Neuronal stem cell (in vitro differentiated cells): ENCODE measurements at places on chromosomes 7 and 10.

GRCh38 chr10:99654390-99655175 is 4.7 kb upstream of the ENTPD7 start:
- H3K4me1 ChIP-seq = peaks cover 2% of the 10 kb centered on the region
- H3K36me3 ChIP-seq = no peaks in the 10 kb centered on the region
- no peak overlapping the region for H3K27ac ChIP-seq
- H3K4me3 ChIP-seq = no peak overlapping the region

DNA sequence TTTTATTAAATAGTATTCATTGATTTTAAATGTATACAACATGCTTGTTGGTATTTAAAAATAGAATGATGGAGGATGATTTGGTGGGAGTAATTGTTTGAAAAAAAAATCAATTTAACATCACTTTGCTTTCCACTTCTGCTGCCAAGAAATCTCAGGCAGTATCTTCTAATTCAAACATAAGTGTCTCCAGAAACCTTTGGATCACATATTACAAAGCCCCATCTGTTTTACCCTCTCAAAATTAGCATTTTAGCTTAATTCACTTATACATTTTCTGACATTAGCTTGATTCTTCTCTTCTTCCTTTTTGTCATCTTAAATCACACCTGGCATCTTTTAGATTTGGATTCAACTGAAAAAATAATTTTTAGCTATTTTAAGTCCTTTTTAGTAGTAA is 72.9 kb upstream of the KMT2C start:
- H3K27ac ChIP-seq = no peak overlapping the region
- H3K4me1 ChIP-seq = no peaks in the 10 kb centered on the region
- no peak overlapping the region for H3K4me3 ChIP-seq
- no peaks in the 10 kb centered on the region for H3K36me3 ChIP-seq
- DNase-seq = no peak
- no peaks in the 10 kb centered on the region for H3K27me3 ChIP-seq

DNA sequence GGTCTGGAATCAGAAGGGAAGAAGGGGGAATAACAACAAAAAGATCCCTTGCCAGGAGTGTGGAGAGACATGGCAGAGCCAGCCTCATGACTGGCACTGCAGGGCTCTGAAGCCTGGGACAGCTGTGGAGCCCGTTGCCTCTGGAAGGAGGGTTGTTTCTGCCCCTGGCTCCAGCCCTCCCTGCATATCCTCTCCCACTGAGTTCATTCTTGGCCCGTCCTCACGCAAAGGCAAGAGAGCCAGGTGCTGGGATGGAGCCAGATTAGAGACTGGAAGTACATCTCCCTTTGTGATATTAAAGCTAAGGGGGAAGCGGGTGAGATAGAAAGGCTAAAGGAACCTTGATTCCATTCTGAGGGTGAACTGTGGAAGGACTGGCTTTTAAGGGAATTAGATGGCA is 141.5 kb upstream of the NPVF start:
- no peaks in the 10 kb centered on the region for H3K27me3 ChIP-seq
- H3K4me1 ChIP-seq = no peaks in the 10 kb centered on the region
- no peak overlapping the region for H3K27ac ChIP-seq
- no peaks in the 10 kb centered on the region for H3K36me3 ChIP-seq
- no peak overlapping the region for H3K4me3 ChIP-seq

- H3K36me3 ChIP-seq = no peaks in the 10 kb centered on the region
- no peaks in the 10 kb centered on the region for H3K27me3 ChIP-seq
- DNase-seq = no peak
- no peak overlapping the region for H3K4me3 ChIP-seq
- H3K27ac ChIP-seq = no peak overlapping the region
- H3K4me1 ChIP-seq = peaks cover 6% of the 10 kb centered on the region
Observed at GRCh38 chr7:7265081-7266075, 83.0 kb downstream of the C1GALT1 start.

DNA sequence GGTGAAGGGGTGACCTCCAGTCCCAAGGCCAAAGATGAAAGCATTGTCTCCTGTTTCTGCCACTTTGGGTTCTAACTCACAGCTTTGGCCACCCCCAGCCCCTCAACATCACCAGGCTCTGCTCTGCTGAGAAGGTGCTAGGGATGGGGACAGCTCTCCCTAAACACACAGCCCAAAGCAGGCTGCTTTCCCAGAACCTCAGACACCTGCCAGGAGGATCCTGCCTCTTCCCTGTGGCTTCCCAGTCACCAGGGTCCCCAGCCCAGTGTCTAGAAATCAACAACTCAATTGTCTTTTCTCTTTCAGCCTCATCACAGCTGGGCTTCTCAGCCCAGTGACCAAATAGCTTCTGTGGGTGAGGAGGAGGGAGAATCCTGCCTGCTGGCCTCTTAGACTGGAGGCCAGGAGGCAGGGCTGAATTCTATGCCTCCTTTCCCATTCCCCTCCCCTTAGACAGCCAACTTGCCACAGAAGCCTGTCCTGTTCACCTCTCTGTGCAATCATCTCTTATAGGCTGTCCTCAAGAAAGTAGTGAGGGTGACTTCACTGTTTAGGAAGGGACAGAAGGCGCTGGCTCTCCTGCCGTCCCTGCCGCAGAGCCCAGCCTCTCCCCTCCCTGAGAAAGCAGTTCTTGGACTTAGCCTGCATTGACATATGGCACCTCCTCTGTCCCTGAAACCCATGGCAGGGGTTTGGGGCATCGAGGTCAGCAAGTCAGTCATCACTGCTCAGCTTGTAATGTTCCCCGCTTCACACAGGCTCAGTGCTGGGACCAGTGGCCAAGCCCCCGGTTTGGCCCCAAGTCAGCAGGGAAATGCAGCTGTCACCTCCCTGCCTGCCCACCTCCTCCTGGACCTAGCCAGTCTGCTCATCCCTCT is 3.7 kb downstream of the FGF8 start:
- no peak overlapping the region for H3K4me3 ChIP-seq
- H3K36me3 ChIP-seq = no peaks in the 10 kb centered on the region
- H3K27me3 ChIP-seq = no peaks in the 10 kb centered on the region
- no peak for DNase-seq
- no peak overlapping the region for H3K27ac ChIP-seq

GRCh38 chr10:112404617-112405016 is 30.7 kb downstream of the ACSL5 start:
- no peak overlapping the region for H3K27ac ChIP-seq
- DNase-seq = no peak
- no peak overlapping the region for H3K4me3 ChIP-seq
- no peaks in the 10 kb centered on the region for H3K4me1 ChIP-seq

GRCh38 chr7:98470485-98471240 is 69.8 kb upstream of the BAIAP2L1 start:
- DNase-seq = peak; percentile 57
- H3K4me3 ChIP-seq = no peak overlapping the region
- H3K4me1 ChIP-seq = peaks cover 2% of the 10 kb centered on the region
- no peaks in the 10 kb centered on the region for H3K36me3 ChIP-seq
- H3K27ac ChIP-seq = no peak overlapping the region

DNA sequence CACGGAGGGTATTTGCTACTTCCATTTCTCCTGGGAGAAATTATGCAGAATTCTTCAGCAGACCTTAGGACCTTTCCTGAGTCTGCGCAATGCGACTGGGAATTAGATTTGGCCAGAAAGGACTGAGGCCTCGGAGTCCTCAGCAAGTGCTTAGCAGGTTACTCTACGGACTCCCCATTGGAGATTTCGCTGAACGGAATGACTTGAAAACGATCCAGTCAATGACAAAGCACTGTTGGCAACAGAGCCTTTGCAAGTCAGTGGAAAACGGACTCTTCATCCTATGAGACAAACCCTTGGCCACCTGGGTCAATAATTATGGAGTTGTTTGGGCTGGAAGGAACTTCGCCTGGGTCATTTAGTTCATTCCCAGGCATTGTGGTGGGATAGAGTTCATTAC is 107.4 kb downstream of the FAM204A start:
- H3K27me3 ChIP-seq = no peaks in the 10 kb centered on the region
- H3K27ac ChIP-seq = no peak overlapping the region
- no peaks in the 10 kb centered on the region for H3K36me3 ChIP-seq

- H3K27me3 ChIP-seq = no peaks in the 10 kb centered on the region
- H3K27ac ChIP-seq = no peak overlapping the region
- H3K36me3 ChIP-seq = no peaks in the 10 kb centered on the region
Observed at GRCh38 chr7:75771224-75771623, 787 bp downstream of the CCL26 start.

DNA sequence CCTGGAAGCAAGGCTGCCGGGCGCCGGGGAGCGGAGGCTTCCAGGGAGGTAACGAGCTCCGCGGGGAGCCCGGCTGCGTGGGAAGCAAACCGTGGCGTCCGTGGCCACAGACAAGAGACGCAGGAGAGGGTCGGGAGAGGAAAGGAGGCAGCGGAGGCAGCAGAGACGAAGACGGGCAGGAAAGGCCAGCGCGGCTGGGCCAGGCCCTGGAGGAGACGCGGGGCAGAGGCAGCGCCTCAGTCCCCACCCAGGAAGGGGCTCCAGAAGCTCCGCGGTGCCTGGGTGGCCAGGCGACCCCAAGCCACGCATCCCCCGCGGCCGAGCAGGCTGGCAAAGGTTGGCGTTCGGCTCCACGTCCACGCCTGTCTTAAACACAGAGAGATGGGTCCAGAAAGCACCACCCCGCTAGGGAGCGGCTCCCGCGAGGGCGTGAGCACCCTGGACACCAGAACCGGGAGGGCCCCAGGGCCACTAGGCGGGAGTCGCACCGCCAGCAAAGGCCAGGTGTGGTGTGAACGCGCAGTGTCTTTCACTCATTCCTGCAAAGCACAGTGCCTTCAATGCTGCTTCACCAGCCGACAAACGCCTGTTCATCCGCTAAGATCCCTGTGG is 97.3 kb downstream of the PTPRN2 start:
- H3K4me3 ChIP-seq = no peak overlapping the region
- H3K27ac ChIP-seq = no peak overlapping the region
- peaks cover 10% of the 10 kb centered on the region for H3K4me1 ChIP-seq
- no peak for DNase-seq

DNA sequence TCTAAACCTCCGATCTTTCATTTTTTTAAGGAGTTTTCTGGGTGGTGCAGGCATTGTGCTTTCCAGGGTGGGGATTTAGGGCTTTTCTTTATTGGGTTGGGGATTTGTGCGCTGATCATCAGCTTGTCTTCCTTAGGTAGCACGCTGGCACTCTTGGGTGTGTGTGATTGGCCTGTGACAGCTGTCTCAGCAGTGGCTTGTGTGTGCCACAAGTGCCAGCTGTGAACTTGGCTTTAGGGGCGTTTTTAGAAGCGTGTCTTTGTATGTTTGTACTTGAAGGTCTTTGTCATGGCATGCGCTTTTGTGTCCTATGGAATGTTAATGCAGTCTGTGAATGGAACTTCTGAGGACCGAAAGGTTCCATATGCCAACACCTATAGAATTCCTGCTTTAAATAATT is 788 bp downstream of the AKAP9 start:
- peaks cover 2% of the 10 kb centered on the region for H3K36me3 ChIP-seq
- H3K4me1 ChIP-seq = peaks cover 4% of the 10 kb centered on the region
- no peaks in the 10 kb centered on the region for H3K27me3 ChIP-seq
- no peak overlapping the region for H3K27ac ChIP-seq
- DNase-seq = peak; percentile 21

GRCh38 chr7:39313974-39314373 is 252.2 kb upstream of the YAE1 start:
- H3K4me3 ChIP-seq = no peak overlapping the region
- no peak for DNase-seq
- no peaks in the 10 kb centered on the region for H3K36me3 ChIP-seq
- no peak overlapping the region for H3K27ac ChIP-seq

- no peak overlapping the region for H3K27ac ChIP-seq
- H3K36me3 ChIP-seq = peaks cover 4% of the 10 kb centered on the region
- no peak for DNase-seq
- no peaks in the 10 kb centered on the region for H3K4me1 ChIP-seq
Observed at GRCh38 chr10:118712930-118713634, 41.7 kb downstream of the CACUL1 start.

DNA sequence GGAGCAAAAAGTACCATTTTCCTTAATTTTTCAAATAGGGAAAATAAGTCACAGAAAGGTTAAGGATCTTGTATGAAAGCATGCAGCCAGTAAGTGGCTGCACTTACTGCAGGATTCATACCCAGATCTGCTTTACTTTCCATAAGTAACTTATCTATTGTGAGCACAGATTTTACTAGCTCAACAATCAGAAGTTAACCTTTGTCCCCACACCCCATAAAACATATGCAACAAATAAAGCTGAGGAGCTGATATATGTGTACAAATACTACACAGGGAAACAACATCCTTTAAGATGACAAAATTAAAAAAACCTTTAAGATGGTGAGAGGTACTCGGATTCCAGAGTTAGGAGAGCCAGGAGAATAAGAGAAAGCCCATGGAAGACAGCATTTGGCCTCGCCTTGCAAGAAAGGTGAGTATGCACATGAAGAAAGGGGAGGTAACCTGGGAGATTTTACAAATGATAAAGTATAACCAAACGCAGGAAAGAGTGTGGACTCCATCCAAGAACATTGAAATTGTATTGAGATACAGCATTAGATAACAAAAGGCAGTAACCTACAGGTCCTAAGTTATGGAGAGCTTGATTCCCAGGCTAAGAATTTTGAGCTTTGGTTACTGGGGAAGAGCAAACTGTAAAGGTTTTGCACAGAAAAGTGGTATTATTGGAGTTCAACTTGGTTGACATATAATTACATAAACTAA is 87.1 kb downstream of the ITGB8 start:
- H3K4me1 ChIP-seq = no peaks in the 10 kb centered on the region
- no peak for DNase-seq
- no peak overlapping the region for H3K4me3 ChIP-seq

GRCh38 chr10:58807629-58808022 is 295.0 kb downstream of the BICC1 start:
- no peak for DNase-seq
- no peaks in the 10 kb centered on the region for H3K4me1 ChIP-seq
- no peaks in the 10 kb centered on the region for H3K27me3 ChIP-seq
- H3K36me3 ChIP-seq = no peaks in the 10 kb centered on the region
- no peak overlapping the region for H3K27ac ChIP-seq

- H3K27me3 ChIP-seq = no peaks in the 10 kb centered on the region
- no peak for DNase-seq
- no peak overlapping the region for H3K4me3 ChIP-seq
- no peaks in the 10 kb centered on the region for H3K36me3 ChIP-seq
- H3K27ac ChIP-seq = no peak overlapping the region
- no peaks in the 10 kb centered on the region for H3K4me1 ChIP-seq
Observed at GRCh38 chr7:7539152-7539551, 3.5 kb upstream of the COL28A1 start.

DNA sequence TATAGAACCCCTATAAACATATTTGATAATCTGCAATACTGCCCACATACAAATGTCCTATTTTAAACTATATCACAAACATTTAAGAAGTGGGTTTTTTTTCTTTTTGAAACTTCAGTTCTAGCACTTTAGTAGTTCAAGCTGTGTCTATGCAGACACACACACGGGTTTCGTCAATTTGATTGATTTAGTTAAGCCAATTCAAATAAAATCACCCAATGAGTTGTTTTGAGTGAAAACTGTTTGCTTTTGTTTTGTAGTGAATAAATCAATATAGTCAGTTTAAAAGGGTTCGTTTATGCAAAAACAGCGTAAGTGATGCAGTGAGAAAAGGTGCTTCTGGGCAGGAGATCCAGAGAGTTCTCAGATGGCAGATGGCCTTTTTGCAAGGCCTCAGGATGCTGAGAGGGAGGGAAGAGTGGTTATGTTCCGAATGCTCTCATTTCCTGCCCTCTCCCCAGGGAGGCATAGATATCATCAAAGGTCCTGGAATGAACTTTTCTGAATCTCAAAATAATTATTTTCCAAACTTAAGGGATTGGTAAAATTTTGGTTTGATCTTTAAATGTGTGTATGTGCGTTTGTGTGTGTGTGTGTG is 102.7 kb downstream of the AGMO start:
- H3K4me3 ChIP-seq = no peak overlapping the region
- no peak for DNase-seq
- peaks cover 2% of the 10 kb centered on the region for H3K4me1 ChIP-seq
- no peaks in the 10 kb centered on the region for H3K36me3 ChIP-seq

GRCh38 chr7:132932296-132933071 is 149.4 kb downstream of the CHCHD3 start:
- no peak overlapping the region for H3K4me3 ChIP-seq
- H3K27ac ChIP-seq = peak overlapping the region; percentile 66
- no peaks in the 10 kb centered on the region for H3K27me3 ChIP-seq
- H3K36me3 ChIP-seq = no peaks in the 10 kb centered on the region
- peak; percentile 60 for DNase-seq
